ENCODE measurements at places on chromosomes 13 and 19.

DNA sequence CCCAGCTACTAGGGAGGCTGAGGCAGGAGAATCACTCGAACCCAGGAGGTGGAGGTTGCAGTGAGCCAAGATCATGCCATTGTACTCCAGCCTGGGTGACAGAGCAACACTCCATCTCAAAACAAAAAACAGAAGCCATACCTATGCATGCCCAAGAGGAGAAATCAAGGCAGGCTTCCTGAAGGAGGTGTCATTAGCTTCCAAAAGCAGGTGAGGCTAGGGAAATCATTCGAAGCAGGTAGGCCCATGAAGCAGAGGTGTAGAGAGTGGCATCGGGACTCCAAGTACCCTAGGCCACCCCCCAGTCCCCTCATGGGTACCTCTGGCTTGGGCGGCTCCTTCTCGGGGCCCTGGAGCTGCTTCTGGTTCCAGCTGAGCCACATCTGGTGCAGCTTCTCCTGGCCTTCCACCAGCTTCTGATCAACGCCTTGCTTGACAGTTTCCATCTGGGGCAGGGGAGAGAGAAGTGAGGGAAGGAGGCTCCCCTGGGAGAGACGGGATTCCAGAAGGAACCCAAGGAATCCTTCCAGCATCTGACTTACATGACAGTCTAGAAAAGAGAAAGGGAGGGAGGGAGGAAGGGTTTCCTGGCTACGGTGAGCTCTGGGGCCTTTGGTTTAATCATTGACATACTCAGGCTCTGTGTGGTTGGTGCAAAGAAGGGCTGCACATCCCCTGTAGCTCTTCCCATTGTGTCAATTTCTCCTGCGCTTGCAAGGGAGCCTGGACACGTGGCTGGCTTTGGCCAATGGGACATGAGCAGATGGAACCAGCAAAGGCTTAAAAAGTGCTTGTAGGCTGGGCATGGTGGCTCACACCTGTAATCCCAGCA, 13.1 kb upstream of the TICAM1 start:
- DNase-seq: no peak

GRCh38 chr13:42875475-42876269, 94.3 kb downstream of the FAM216B start:
- peak; percentile 40 for DNase-seq

- DNase-seq: no peak
These were observed 60.8 kb downstream of the ALOX5AP start for GRCh38 chr13:30796132-30796572.

DNA sequence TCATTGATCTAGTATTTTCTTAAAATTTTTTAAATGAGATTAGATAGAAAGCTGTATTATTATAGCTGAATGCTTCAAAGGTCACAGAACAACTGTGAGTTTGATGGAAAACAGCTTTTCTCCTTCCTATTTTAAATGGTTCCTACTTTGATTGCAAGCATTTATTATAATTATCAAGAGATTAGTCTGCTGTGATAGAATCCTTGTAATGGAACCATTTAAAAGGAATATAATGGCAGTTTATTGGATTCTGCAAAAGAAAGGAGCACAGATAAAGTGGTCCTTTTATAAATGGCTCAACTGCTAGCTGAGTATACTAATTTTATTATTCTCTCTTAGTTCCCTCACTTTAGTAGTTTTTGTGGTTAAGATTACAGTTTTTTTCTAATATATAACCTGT, 87.0 kb downstream of the MAB21L1 start:
- DNase-seq: no peak

- no peak for DNase-seq
These were observed 21.0 kb downstream of the CCDC8 start for GRCh38 chr19:46392252-46392801.

DNA sequence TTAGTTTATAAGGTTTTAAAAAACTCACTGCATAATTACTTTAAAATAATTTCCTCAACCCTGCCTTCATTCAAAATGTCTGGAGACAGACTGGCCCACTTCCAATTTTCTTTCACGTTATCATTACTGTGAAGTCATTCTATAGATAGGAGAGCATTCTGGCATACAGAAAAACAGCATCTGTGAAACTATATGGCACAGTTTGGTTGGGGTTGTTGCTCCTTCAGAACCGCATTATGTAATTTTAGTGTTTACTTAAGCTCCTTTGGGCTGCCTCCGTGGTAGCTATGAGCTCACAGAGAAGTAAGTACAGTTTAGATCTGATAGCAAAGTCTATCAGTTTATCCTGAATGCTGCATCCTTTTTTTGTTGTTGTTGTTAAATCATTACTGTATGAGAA, 104.3 kb downstream of the KCNRG start:
- no peak for DNase-seq

GRCh38 chr19:53374743-53375142, 9.2 kb downstream of the ZNF525 start:
- no peak for DNase-seq

GRCh38 chr13:94552095-94552494, 43.9 kb downstream of the TGDS start:
- no peak for DNase-seq

DNA sequence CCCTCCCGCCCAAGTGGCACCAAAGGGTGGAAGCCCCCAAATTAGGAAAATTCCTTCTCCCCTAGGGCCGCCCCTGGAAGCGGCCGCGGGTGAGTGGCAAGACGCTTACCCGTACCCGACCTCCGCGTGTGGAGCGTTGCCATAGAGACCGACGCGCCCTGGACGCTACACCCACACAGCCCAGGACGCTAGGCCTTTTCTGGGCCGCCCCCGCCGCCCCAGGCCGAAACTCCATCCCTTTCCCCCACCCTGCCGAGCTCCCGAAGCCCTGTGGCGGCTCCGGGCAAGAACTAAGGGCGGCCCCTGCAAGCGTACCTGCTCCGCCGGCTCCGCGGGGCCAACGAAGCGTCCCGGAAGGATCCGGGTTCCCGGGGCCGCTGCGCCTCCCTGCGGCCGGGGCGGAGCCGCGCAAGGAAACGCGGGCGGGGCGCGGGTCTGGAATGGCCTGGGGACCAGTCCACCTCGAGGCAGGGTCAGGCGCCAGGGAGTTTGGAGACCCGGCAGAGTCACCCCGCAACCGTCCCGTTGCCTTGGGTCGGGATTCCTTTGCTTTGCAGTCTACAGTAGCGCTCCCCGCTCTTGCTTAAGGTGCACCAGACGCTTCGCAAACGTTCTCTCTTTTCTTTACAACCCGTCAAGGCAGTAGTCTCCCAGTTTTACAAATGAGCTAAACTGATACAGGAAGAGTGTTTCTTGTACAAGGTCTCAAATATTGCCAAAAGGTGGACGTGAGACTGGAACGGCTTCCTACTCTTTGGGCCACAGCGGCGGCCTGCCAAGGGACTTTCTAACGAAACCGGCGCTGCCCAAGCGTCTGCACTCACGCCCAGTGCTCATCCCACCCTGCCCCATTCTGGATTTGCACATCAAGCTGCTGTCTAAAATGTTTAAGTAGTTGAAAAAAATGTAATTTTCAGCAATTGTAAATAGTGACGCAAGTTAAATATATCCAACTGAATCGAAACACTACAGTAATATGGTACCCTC, at the start of gene NEK5:
Gene NEK5 (minus strand): TSS at position 360 of the 987 bp plus-strand sequence. CDS start 1,591 bp downstream, outside the sequence.
- DNase-seq: peak; percentile 95

- DNase-seq: peak; percentile 54
These were observed 699 bp downstream of the MEGF8 start for GRCh38 chr19:42325896-42326771.

- no peak for DNase-seq
These were observed 29.3 kb upstream of the CD33 start for GRCh38 chr19:51195616-51196015.

- DNase-seq: peak; percentile 89
These were observed 493 bp upstream of the PDE4A start for GRCh38 chr19:10419646-10420443.

- DNase-seq: no peak
These were observed 50.0 kb downstream of the FRY start for GRCh38 chr13:32081591-32081990.

- no peak for DNase-seq
These were observed 356.1 kb upstream of the SLITRK1 start for GRCh38 chr13:84238381-84238780.

- DNase-seq: peak; percentile 84
These were observed at the start of gene LHFPL6 for GRCh38 chr13:39602614-39603366. LHFPL6 (minus strand) TSS chr13:39603193.

DNA sequence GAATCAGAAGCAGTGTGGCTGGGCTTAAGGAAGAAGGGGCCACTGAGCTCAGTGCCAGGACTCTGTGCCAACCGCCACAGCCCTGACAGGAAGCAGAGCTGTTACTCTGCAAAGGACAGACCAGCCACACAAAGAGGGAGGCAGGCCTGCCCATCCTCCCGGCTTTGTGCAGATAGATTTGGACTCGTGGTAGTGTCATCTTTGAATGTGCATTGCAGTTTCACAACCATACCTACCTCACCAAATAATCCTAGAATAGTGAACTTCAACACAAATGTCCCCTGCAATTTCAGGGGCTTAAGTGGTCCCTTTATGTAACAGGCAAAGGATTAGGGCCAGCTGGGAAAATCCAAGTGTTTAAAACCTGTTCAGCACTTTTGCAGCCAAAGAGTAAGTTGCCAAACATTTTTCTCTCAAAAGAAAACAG, 55.1 kb upstream of the CLDN10 start:
- DNase-seq: no peak

- DNase-seq: no peak
These were observed 61.2 kb downstream of the MYH14 start for GRCh38 chr19:50264483-50265186.

GRCh38 chr13:32538143-32538620, 413 bp downstream of the N4BP2L2 start:
- peak; percentile 9 for DNase-seq

- DNase-seq: no peak
These were observed 145.7 kb downstream of the MIPEP start for GRCh38 chr13:23743278-23744076.

DNA sequence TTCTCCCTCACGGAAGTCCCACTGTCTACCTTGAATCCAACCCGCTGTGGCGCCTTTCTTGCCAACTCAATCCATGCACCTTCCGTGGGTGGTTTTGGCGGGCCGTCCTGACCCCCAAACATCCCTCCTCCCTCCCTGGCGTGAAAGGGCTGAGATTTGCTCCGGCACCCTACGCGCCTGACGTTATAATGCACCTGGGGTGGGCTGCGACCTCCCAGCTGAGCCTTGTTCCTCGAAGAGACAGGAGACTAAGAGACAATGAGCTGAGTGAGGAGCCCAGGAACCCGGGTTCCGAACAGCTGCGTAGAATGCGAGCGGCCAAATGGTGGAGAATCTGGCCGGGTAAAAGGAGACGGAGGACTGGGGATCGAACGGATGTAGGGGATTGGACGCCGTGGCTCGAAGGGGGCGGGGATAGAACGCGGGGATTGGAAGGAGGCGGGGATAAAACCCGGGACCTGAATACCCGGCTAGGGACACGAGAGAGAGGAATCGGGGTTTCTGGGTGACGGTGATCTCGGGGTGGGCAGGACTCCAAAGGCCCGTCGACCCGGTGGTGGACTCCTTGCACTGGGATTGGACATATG, at the start of gene CPT1C:
Gene CPT1C (plus strand): TSS at position 461 of the 587 bp plus-strand sequence. CDS start 1,137 bp downstream, outside the sequence.
- peak; percentile 93 for DNase-seq

DNA sequence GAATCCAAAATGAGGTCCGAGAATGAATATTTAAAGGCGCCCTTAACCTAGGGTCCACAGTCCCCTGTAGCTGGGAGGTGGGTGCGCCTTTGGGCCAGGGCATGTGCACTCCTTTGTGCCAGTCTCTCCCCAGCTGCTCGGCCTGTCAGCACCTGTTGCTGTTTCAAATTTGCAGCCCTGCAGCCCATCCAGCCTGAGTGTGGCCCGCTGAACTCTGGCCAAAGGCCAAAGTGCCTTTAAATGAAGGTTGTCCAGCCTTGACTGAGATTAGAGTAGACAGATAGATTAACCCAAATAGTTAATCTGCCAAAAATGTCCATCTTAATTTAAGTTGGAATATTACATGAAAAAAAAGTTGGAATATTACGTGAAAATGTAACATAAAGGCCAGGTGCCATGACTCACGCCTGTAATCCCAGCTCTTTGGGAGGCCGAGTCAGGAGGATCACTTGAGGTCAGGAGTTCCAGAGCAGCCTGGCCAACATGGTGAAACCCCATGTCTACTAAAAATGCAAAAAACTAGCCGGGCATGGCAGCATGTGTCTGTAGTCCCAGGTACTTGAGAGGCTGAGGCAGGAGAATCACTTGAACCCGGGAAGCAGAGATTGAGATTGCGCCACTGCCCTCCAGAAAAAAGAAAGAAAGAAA, 25.3 kb downstream of the TPT1 start:
- no peak for DNase-seq

DNA sequence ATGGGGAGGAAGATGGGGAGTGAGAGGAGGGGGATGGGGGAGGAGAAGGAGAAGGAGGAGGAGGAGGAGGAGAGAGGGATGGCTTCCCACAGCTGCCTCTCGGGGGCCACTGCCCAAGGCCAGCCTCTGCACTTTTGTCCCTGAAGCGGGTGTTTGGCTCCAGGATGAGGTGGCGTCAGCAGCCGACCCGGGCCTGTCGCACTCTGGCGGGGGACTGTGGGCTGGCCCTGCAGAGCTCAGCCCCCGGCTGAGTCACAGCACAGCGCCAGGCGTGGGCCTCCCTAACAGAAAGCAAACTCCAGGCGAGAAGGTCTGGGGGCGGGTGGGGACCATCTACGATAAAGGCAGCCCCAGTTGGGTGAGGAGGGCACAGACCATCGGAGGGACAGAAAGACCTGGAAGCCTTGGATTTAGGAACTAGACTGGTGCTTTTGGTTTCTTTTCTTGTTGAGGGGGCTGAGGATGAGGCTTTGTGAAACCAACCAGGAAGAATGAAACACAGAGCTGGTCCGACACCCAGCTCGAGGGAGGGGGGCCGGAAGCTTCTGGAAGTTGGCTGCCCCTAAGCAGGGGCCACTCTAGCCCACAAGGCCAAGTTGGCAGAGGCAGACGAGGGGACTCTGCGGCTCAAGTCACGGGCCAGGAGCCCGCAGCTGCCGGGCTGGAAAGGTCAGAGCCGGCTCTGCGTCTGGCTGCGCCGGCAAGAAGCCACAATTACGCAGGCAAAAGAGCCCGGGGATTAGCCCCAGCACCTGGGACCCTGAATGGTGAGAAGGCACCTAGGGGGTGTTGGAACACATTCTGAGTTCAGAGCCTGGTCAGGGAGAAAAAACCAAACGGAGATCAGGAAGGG, 18.2 kb downstream of the LSM4 start:
- DNase-seq: peak; percentile 75

- no peak for DNase-seq
These were observed 23.7 kb upstream of the SEMA6B start for GRCh38 chr19:4582980-4583842.

- DNase-seq: peak; percentile 43
These were observed 3.1 kb downstream of the KISS1R start for GRCh38 chr19:920051-920864.

- DNase-seq: peak; percentile 37
These were observed 132.9 kb downstream of the SLITRK6 start for GRCh38 chr13:85666356-85666755.
